ENCODE measurements at places on chromosomes 3 and 15.

DNA sequence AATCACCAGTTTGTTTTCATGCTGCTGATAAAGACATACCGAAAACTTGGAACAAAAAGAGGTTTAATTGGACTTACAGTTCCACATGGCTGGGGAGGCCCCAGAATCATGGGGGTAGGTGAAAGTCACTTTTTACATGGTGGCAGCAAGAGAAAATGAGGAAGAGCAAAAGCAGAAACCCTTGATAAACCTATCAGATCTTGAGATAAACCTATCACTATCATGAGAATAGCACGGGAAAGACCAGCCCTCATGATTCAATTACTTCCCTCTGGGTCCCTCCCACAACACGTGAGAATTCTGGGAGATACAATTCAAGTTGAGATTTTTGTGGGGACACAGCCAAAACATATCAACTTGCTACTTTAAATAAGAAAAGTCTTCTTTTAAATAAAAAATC is 28.9 kb downstream of the CD200R1L start:
- DNase-seq: no peak

- no peak for DNase-seq
Measured at GRCh38 chr15:58285212-58285920, 146.4 kb upstream of the LIPC start.

GRCh38 chr3:13506239-13506638 is 26.1 kb downstream of the HDAC11 start:
- DNase-seq: no peak

GRCh38 chr3:144028798-144029411 is 57.3 kb downstream of the DIPK2A start:
- DNase-seq: no peak

DNA sequence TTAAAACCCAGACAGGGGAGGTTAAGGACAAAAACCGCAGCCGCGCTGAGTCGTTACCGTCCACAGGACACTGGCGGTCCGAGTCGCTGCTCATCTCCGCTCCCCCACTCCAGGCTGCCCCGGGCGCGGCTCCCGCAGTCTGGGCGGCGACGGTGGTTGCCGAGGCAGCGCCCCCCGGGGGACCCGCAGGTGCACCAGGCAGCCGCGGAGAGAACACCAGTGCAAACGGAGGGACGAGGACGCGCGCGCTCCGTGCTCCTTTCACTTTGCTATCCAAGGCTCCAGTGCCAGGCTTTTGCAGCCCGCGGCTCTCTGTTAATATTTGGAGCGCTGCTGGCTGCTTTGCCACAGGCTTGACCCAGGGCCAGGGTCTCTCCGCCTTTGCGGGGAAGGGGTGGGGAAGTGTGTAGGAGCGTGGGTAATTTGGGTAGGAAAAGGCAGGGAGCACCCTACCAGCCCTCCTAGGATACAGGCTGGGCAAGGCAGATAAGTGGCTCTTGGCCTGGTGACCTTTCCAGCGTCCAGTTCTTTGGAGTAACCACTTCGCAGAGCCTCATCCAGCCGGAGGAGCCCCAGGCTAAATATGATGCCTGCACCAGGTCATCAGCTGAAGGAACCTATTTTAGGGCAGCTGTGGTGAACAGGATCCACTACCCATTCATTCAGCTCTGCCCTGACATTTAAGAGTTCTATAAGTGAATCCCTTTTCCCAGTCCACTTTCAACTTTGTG is at the start of gene GADL1:
Gene GADL1, minus strand, starts transcription at position 141 of the 731 bp plus-strand sequence. Its CDS starts 47 bp downstream, at position 94.
- DNase-seq: no peak

All from stimulated activated CD4-positive, alpha-beta T cell treated with anti-CD3 and anti-CD28 coated beads, TNF-alpha, amount 100 ng/mL, for 48 hours (primary cell).